ENCODE measurements at places on chromosomes 6 and 20. TPM values are rescaled to one million over a fixed set of nuclear protein-coding genes. Genes with fewer than 3 reads are reported as not detected.

- H3K27me3 ChIP-seq: no peaks in the 10 kb centered on the region
- H3K36me3 ChIP-seq: no peaks in the 10 kb centered on the region
- no peak for DNase-seq
- H3K4me1 ChIP-seq: no peaks in the 10 kb centered on the region
- H3K27ac ChIP-seq: no peak overlapping the region
Measured at GRCh38 chr6:143078468-143079324, 18.0 kb downstream of the AIG1 start.

DNA sequence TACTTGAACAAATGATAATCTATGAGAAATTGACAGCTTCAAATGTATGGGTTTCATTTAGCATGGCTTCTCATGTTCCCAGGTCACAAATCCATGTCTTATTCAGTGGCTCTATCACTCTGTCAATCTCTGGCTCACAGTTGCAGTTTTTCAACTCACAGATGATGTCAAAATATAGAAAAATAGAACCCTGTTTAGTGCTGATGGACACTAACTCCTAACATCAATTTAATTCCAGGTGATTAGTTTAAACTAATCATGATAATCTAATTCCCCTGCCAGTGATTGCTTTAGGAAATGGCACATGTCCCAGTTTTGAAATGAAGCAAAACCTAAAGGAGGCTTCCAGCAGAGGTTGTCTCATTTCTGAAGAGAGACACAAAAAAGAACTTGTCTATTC, 13.0 kb downstream of the KHDC1 start:
- no peak for DNase-seq
- no peaks in the 10 kb centered on the region for H3K36me3 ChIP-seq
- no peaks in the 10 kb centered on the region for H3K4me1 ChIP-seq

GRCh38 chr6:35264550-35265274, 5.2 kb downstream of the ZNF76 start:
- no peak overlapping the region for H3K4me3 ChIP-seq
- H3K36me3 ChIP-seq: no peaks in the 10 kb centered on the region
- no peak overlapping the region for H3K27ac ChIP-seq
- H3K27me3 ChIP-seq: no peaks in the 10 kb centered on the region
- DNase-seq: no peak
- peaks cover 9% of the 10 kb centered on the region for H3K4me1 ChIP-seq

DNA sequence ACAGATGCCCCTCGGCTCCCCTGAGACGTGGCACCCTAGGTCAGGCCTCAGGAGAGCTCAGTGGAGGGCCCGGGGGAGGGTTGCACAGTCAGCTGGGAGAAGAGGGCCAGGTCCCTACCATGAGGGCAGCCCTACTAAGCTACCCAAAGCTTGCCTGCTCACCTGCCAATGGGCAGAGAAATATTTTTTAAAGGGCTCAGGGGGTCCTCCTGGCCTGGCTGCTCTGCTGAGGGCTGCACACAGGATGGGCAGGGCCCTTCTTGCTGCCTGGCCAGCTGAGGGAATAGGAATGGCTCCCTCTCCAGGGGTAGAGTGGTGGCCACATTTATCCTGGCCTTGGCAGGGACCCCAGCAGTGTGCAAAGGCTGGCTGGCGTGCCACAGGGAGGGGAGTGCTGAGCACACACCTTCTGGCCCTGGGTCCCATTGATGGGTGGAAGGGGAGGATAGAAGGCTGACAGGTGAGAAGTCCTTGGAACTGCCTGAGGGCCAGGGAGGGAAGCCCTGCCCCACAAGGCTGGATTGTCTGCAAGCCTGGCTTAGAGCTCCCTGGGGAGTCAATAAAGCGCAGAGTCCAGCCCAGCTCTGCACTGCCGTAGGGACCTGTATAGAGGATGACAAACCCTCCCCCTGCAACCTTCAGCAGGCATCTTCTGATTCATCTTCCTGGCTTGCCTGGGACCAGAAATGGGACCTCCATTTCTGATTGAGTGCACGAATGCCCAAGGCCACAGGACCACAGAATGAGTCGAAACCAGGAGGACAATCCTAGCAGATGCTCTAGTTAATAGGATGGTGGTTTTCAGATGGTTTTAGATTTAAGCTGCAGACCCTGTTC, 62.1 kb downstream of the NOL4L start:
- no peak overlapping the region for H3K4me3 ChIP-seq
- peaks cover 49% of the 10 kb centered on the region for H3K4me1 ChIP-seq
- DNase-seq: no peak

Gene THBS2
- polyA plus RNA-seq: 17.9 TPM

- no peaks in the 10 kb centered on the region for H3K27me3 ChIP-seq
- no peak for DNase-seq
- no peaks in the 10 kb centered on the region for H3K36me3 ChIP-seq
Measured at GRCh38 chr20:48703511-48704219, 124.1 kb downstream of the PREX1 start.

GRCh38 chr20:37243937-37244571, 17.6 kb downstream of the GHRH start:
- no peaks in the 10 kb centered on the region for H3K36me3 ChIP-seq
- no peak overlapping the region for H3K4me3 ChIP-seq
- H3K4me1 ChIP-seq: no peaks in the 10 kb centered on the region

DNA sequence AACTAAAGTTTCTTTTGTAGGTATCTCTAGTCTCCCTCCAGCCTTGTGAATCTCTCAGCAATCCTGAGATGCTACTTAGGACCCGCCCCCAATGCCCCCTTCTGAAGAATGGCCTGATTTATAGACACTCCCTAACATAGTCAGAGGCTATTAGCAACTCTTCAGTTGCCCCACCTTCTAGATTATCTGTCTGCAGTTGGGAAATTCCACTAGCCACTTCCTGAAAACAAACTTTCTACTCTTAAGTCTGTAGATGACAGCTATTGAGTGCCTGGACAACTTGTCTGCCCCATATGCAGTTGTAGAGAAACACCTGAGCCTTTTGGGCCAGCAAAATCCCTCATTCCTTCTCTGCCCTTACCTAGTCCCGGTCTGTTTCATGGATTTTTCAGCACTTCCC, 188.2 kb upstream of the PREP start:
- no peaks in the 10 kb centered on the region for H3K36me3 ChIP-seq
- H3K4me3 ChIP-seq: no peak overlapping the region
- H3K27me3 ChIP-seq: no peaks in the 10 kb centered on the region
- H3K4me1 ChIP-seq: no peaks in the 10 kb centered on the region
- H3K27ac ChIP-seq: no peak overlapping the region

DNA sequence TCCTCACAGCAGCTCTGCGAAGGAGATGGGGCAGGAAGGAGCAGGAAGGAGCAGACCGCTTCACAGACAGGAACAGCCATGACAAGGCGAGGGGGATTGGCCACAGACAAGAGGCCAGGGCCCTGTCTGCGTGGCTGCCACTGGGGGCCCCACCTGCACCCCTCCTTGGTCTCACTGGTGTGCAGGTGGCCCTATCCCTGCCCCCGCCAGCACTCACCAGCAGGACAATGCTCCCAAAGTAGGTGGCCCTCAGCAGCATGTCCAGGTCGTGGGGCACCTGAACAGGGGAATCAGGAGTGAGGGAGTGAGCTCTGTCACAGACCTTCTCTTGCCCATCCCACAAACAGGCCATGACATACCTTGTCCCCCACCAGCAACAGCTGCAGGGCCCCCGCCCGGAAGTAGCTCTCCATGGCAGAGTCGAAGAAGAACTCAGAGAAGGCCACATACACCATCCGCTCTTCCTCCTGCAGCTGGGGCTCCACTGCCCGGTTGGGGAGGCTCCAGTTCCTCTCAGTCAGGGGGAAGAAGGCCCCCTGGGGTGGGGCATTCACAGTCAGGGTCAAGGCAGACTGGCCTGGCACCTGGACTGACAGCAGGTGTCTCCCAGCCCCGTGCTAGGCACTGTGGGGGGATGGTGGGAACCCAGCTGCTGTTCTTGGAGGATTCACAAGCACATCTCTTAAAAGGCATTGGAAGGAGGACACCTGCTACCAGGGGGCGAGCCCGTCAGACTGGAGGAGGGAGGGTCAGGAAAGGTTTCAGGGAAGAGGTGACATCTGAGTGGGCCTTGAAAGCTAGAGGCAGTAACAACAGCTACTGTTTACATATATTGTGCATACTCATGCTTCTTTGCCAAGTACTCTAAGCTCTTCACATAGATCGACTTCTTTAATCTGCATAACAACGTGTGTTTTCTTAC, 7.1 kb downstream of the PLTP start:
- no peak overlapping the region for H3K4me3 ChIP-seq
- no peaks in the 10 kb centered on the region for H3K36me3 ChIP-seq
- no peak overlapping the region for H3K27ac ChIP-seq
- no peaks in the 10 kb centered on the region for H3K4me1 ChIP-seq
- H3K27me3 ChIP-seq: no peaks in the 10 kb centered on the region

DNA sequence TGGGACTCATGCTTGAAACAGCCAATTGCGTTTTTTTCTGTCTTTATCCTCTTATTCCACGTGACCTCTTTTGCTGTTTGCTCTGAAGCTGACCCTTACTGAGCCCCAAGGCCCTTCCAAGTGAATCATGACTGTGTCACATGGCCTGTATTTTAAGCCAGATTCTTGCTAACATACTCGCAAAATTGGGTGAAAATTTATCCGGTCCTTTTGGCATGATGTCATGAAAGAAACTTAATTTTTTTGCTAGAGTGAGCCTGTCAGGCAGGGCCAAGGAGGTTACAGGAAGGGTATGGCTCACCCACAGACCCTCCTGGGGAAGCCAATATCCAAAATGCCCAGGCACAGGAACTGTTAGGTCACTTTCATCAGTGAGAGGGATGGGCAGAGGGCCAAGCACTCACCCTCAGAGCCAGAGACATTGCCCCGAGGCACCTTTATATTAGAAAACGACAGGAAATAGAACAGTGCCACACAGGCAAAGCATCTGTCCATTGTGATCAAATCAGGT, 296.7 kb downstream of the CDH26 start:
- H3K27ac ChIP-seq: no peak overlapping the region
- DNase-seq: no peak
- peaks cover 3% of the 10 kb centered on the region for H3K4me1 ChIP-seq
- no peak overlapping the region for H3K4me3 ChIP-seq
- H3K27me3 ChIP-seq: no peaks in the 10 kb centered on the region
- no peaks in the 10 kb centered on the region for H3K36me3 ChIP-seq

- no peaks in the 10 kb centered on the region for H3K4me1 ChIP-seq
- no peak overlapping the region for H3K27ac ChIP-seq
- H3K27me3 ChIP-seq: no peaks in the 10 kb centered on the region
- H3K4me3 ChIP-seq: no peak overlapping the region
Measured at GRCh38 chr6:164048840-164049516, 634.5 kb downstream of the QKI start.

GRCh38 chr6:67633058-67633457, 1002.0 kb upstream of the ADGRB3 start:
- no peak overlapping the region for H3K27ac ChIP-seq
- H3K4me1 ChIP-seq: no peaks in the 10 kb centered on the region
- no peaks in the 10 kb centered on the region for H3K27me3 ChIP-seq
- no peak for DNase-seq

DNA sequence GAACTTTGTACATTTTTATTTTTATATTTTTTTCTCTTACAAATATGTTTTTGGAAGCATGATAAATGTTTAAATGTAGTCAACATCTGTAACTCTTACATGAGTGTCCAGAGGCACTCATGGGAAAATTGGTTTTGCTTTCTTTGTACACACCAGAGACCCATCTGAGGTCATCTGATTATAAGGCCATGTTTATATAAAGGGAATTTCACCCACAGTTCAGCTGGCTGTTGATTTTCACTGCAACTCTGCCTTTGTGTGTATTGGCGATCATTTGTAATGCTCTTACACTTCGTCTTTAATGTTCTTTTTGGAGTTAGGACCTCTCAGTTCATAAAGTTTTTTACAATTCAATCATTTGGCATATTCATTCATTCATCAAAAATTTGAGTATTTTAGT, 28.1 kb downstream of the RIOK1 start:
- no peaks in the 10 kb centered on the region for H3K4me1 ChIP-seq
- H3K4me3 ChIP-seq: no peak overlapping the region
- DNase-seq: no peak

Gene MAFB
- polyA plus RNA-seq: 11.6 TPM

GRCh38 chr6:111427341-111428116, 55.5 kb downstream of the REV3L start:
- H3K36me3 ChIP-seq: no peaks in the 10 kb centered on the region
- no peak overlapping the region for H3K4me3 ChIP-seq
- H3K27ac ChIP-seq: no peak overlapping the region
- no peaks in the 10 kb centered on the region for H3K27me3 ChIP-seq

DNA sequence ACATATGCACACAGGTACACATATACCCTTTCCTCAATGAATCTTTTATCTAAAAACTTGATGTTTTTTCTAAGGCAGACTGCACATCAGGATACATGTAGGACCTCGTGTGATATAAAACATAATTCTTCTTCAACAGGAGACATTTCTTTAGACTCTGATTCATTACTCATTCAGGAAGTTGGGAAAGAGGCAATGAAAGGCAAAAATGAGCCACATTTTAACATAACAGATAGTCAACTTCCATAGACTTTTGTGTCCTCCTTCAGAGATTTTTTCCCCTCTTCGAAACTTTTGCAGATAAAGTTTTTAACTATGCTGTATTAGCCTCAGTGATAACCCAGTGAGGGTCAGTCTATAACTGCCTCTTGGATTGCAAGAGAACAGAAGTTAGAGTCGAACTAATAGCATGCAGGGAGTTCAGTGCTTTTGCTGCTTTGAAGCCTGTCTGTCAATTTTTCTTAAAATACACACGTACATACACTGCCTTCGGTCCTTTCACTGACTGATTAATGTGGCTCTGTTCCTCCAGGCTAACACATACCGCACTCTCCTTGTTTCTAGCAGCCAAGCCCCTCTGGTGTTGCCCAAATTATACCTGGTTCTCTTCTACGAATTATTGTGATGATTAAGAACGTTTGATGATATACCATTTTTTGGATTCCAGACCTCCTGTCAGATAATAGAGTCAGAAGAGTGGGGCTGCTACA, 562.5 kb upstream of the MAP3K7 start:
- DNase-seq: no peak
- H3K27ac ChIP-seq: no peak overlapping the region
- no peaks in the 10 kb centered on the region for H3K4me1 ChIP-seq
- H3K4me3 ChIP-seq: no peak overlapping the region
- no peaks in the 10 kb centered on the region for H3K36me3 ChIP-seq

Gene TFAP2A
- 3.3 TPM for polyA plus RNA-seq

DNA sequence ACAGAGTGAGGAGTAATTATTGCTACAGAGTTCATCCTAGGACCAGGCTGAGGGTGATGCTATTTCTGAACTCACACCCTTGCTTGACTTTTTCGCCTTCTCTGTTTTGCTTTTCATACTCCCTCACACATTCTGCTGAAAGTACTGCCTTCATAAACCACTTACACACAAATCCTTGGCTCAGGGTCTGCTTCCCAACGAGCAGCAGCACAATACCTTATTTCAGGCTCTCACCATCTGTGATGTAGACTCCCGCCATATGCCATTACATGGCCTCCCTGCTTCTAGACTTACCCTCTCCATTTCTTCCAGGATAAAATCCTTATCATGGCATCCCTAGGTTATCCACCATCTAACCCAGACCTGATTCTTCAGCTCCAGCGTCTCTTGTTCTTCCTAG, 321.3 kb upstream of the SPTLC3 start:
- H3K4me1 ChIP-seq: no peaks in the 10 kb centered on the region
- no peak overlapping the region for H3K4me3 ChIP-seq
- no peaks in the 10 kb centered on the region for H3K27me3 ChIP-seq
- H3K27ac ChIP-seq: no peak overlapping the region
- no peaks in the 10 kb centered on the region for H3K36me3 ChIP-seq

All from testis (tissue), 5 donors.